Suppressor macrophage treated with lipopolysaccharide for 4 hours (primary cell): ENCODE measurements at places on chromosomes 2 and 18.
A peak's percentile ranks its signal among the peaks of the same experiment; 100 is the strongest.

- DNase-seq: peak; percentile 90
Measured at GRCh38 chr2:191376981-191377629, 131.9 kb downstream of the MYO1B start.

- DNase-seq: no peak
Measured at GRCh38 chr2:29616569-29616968, 304.8 kb downstream of the ALK start.

- DNase-seq: no peak
Measured at GRCh38 chr2:18487106-18487913, 73.1 kb downstream of the RDH14 start.

DNA sequence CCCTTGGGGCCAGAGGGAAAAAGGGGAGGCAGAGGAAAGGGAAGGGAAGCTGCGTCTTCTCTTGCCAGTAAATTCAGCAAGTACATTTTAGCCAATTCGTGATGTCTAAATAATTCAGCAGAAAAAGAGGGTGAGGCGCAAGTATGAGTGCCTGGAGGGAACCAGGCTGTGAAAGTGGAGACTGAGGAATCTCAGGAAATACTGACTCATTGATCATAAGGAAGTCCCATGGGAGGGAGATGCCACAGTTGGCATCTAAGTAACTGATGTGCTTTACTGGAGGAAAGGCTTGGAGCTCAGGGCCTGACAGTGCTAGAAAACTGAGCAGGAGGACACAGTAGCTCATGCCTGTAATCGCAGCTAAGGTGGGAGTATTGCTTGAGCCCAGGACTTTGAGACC, 31.1 kb downstream of the KIF5C start:
- no peak for DNase-seq

- no peak for DNase-seq
Measured at GRCh38 chr2:64348386-64349130, 105.4 kb upstream of the LGALSL start.

GRCh38 chr18:3572761-3573160, 122.8 kb downstream of the TGIF1 start:
- no peak for DNase-seq

- no peak for DNase-seq
Measured at GRCh38 chr2:160558531-160558930, 64.9 kb upstream of the RBMS1 start.

DNA sequence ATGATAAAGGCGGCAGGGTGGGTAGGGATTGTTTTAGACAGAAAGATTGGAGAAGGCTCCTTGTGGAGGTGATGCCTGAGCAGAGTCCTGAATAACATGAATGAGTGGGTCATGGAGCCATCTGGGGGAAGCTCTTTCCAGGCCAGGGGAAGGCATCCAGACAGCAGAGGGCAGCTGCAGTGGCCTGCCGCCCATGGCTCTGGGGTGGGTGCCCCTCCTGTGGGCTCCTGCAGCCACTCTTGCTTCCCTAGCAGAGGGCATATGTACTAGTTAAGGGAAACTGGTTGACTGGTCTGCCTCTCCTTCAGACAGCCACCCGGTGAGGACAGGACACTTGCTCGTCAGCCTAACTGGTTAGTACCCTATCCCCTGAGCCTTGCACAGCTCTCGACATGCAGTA, 46.5 kb upstream of the SLC1A4 start:
- no peak for DNase-seq

- no peak for DNase-seq
Measured at GRCh38 chr2:15271941-15272542, 289.1 kb downstream of the NBAS start.

GRCh38 chr2:6967301-6967700, 50.1 kb downstream of the RNF144A start:
- no peak for DNase-seq

- DNase-seq: no peak
Measured at GRCh38 chr2:143700865-143701264, 571.6 kb downstream of the ARHGAP15 start.

GRCh38 chr2:71715951-71716696, 262.8 kb downstream of the DYSF start:
- no peak for DNase-seq

DNA sequence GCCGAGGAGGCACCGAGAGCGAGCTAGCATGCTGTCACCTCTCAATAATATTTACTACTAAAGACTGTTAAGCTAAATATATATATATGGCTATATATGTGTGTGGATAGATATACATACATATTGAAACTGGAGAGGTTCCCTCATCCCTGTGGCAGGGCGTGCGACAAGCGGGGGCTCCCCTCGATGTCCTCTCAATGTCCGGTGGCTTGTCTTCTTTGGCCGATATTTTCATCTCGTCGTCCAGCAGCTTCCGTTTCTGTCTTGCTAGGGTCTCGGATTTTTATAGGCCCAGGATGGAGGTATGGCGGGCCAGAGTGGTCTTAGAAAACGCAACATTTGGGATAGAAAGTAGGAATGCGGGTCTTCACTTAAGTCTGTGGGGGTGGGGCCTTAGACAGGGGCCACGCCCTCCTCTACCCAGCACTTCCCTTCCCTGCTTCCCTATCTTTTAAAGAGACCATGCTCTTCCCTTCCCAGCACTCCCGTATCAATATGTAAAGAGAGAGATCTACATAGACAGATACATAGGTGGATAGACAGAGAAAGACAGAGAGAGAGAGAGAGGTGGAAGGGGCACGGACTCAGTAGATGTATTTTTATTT, 866.8 kb downstream of the DSC3 start:
- DNase-seq: no peak

DNA sequence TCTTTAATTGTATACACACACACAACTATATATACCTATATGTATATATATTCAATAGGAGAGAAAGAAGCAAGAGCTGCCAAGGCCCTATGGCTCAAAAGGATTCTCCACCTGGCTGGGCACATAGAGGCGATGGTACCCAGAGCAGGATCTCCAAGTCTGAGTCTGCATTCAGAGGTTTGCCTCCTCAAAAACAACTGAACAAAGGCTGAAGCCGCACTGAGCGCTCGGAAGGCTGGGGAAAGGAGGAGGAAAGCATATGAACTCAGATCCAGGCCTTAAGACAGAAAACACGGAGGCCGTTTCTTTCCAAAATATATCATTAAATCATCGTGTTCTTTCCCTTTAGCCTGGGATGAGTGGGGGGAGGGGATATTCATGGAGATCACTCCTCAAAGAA, 3.6 kb downstream of the HOXD12 start:
- DNase-seq: no peak

DNA sequence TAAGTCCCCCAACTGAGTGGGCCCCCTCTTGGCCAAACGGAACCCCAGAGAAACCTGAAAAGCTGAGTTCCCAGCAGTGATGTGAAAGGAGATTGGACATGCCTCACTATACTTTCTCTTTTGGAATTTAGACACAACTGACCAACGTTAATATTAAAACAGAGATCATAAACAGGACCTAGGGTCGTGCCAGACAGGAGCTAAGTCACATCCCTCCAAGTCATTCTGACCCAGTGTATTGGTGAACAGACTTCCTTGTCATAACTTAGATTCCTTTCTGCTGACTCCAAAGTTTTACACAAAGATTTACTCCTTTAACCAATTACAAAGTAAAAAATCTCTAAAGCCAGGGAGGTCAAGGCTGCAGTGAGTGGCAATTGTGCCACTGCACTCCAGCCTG, 46.9 kb downstream of the UXS1 start:
- DNase-seq: no peak

DNA sequence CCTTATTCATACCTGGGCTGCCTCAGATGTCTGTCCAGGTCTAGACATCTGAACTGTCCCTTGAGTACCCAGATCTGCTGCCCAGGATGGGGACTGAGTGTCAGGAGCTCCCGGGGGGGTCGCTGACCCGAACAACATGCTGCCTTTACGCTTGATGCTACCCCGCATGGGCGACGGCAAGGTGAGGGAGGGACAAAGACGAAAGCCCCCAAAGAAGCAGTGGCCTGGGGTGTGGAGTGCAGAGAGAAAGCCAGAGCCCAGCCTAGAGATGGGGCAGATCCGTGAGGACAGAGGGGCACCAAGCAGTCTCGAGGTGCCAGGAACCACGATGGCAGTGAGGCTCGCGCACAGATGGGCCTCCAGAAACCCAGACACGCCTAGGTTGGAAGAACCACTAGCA, 234.7 kb downstream of the ATAD2B start:
- DNase-seq: no peak

DNA sequence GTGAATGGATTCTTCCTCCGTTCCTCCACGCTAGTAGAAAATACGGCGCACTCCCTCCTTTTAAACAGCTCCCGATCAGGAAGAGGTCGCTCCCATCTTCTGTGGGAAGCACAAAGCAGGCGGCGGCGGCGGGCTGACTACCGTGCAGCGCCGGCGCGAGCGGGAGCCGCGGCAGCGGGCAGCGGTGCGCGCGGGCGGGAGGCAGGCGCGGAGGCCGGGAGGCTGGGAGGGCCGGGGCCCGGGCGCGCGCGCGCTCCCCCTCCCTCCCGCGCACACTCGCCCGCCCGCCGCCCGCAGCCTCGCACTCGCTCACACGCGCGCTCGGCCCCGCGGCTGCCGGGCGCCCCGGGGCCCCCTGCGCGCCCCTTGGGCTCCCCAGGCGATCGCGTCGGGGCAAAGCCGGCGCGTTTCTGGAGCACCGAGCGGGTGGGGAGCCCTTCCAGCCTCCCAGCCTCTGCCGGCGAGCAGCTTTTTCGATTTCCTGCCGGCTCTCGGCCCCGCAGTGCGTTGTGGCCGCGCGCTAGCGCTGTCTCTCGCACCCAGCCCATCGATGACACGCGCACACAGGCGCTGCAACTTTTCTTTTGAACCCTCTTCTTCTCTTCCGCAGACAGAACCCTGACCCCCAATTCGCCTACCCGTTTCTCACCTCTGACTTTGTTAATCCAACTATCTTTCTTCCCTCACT, at the start of gene SLC8A1:
Gene SLC8A1, minus strand, starts transcription at position 173 of the 688 bp plus-strand sequence.
- peak; percentile 67 for DNase-seq

DNA sequence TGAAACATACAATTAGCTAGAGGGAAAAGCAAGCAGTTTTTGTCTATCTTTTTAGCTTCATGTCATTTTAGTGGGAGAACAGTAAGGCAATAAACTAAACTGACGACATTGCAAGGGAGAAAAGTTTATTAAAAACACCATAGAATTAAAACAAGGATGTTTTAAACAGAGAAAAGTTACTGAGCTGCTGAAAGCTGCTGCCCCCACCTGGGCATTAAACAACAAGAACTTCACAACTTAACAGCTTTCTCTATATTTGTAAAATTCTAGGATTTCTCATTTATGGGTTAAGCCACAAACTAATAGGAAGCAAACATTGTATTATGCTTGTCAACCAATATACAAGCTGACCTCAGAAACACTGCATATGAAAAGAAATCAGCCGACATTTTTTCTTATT, 289.2 kb downstream of the ERBB4 start:
- DNase-seq: no peak

- DNase-seq: no peak
Measured at GRCh38 chr2:180322781-180323180, 315.7 kb upstream of the CWC22 start.

- no peak for DNase-seq
Measured at GRCh38 chr2:159758239-159758638, 39.8 kb downstream of the CD302 start.

DNA sequence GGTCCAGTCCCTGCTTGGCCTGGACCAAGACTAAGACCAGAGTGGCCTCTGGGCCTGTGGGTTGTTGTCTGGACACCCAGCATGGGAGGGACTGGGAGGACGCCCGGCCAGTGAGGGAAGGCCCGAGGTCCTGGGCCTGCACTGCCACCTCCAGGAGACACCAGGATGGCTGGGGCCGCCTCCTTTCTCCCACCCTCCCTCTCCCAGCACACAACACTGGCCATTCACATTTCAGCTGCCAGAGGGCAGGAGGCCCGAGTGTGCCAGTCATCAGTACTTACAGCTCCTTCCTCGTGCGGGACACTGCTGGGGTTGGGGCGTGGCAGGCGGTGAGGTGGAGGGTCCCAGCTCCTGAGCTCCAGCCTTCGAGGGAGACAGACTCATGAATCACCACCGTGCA, 133.5 kb downstream of the ASB1 start:
- DNase-seq: no peak

DNA sequence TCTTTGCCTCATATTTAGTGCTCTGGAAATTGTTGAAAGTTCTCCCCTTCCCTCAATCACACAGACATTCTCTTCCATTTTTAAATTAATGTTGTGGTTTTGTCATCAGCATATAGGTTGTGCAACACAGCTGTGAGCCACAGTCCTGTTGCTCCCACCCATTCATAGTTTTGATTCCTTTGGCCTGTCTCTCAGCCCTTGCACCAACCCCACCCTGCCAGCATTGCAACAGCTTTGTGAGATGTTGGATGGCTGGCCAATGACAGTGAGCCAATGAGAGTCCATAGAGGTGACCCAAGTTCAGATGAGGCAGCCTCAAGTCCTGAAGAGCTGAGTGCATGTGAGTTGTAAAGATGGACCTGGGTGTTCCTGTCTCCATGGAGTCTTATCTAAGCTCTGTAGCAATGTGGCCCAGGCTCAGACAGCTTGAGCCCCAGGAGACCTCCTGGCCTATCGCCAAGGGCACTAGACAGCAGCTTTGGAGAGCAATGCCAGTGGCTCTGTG, 775.5 kb downstream of the RNF144A start:
- DNase-seq: peak; percentile 57

GRCh38 chr18:51425889-51426288, 228.4 kb upstream of the MEX3C start:
- no peak for DNase-seq

- DNase-seq: no peak
Measured at GRCh38 chr2:157245846-157246764, 11.4 kb upstream of the GALNT5 start.
